ENCODE measurements at places on chromosomes 11 and 22.

DNA sequence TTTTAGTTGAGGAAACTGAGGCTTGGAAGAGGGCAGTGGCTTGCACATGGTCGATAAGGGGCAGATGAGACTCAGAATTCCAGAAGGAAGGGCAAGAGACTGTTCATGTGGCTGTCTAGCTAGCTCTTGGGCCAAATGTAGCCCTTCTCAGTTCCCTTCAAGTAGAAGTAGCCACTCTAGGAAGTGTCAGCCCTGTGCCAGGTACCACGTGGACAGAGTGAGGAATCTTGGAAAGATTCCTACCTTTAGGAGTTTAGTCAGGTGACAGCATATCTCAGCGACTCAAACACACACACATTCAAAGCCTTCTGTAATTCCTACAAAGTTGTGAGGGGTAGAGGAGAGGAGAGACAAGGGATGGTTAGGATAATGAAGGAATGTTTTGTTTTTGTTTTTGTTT, 18.3 kb downstream of the PIK3IP1 start:
- DNase-seq: no peak

DNA sequence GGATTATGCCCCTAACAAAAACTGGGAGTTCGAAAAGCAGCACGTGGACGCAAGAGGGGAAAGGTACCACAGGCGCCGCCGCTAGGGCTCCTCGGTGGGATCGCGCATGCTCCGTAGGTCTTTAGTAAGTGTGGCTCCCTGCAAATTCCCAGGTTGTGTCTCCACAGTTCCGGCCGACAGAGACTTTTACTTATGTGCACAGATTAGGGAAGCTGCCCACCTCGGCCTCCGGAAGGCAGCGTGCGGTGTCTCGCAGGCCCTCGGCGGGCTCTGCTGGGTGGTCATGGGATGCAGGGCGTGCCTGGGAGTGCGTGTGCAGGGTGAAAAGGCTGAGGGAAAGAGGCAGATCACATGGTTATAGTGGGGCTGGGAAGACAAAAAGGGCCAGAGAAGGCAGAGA, 39.7 kb upstream of the PANX1 start:
- no peak for DNase-seq

DNA sequence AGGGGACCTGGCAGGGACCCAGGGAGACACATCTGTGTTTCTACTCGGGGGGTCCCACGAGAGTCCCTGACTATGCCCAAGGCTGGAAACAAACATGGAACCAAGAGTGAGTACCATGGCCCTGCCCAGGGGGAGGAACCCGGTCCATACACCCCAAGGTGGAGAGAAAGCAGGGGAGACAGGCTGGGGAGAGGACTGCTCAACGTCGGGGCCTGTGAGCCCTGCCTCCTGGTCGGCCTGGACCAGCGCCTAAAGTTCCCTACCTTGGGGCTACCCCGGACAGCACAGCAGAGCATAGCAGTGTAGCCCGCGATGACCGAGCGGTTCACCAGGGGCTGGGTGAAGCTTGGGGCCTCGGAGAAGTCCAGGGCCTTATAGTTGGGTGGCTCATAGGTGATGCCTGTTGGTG, 20.2 kb downstream of the MYBPC3 start:
- no peak for DNase-seq

- DNase-seq: no peak
Observed at GRCh38 chr11:114440121-114440860, 1.0 kb downstream of the REXO2 start.

Measured in ureter (tissue), 1 donor.